ENCODE measurements at places on chromosomes 11 and 22.

DNA sequence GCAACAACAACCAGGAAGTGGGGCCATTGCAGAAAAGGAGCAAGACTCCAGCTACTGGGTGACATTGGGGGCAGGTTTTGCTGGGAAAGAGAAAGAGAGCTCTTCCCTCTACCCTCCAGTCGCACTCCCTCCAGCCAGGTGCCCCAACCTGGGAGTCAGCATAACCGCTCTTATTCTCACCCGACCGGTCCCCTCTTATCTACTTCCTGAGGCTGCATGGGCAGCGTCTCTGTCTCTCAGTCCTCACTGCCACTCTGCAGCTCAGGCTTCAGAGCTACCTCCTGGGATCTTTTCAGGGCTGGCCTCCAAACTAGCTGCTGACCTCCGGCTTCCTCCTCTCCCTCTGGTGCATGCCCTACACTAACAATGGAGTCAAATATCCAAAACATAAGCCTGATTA is 5.1 kb downstream of the ZNF70 start:
- no peak for DNase-seq

DNA sequence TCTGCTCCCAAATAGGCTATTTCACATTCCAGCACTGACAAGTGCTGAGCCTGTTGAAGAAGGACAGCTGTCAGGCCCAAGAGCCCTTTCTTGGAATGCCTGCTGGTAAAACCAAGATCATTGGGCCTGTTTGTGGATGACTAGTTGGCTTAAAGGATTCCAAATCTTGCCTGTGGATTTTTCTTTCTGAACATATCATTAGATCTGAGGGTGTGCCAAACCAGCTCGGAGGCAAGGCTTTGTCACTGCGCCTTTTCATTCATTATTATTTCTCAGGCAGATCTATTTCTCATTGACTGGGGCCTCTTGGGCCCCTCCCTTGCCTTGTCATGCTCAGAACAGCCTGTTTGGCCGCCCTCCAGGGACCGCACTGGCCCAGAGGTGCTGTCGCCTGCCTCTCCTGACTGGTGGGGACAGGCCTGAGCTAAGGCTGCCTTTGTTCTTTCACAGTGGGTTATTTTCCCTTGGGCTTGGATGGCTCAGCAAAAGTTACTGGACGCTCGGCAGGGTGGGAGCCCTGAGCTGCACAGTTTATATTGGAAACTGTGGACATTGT is 222.7 kb upstream of the SESN3 start:
- DNase-seq, result peak; percentile 63

DNA sequence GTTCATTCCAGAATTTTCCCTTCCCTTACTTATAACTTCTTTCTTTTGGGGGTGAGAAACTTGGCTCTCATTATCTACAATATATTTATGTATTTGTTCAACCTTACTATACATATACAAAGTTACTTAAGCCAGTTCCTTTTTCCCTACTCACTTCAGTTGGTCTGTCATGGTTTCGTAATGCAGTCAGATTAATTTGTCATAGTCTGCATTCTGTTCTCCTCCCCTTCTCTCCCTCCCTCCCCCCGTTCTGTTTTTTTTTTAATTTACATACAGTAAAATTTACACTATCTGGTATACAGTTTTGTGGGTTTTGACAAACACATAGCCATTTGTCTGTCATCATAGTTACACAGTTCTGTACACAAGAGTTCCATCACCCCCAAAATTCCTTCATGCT is 71.8 kb upstream of the ADORA2A start:
- DNase-seq, result no peak

GRCh38 chr11:111514216-111515031 is at the start of gene HOATZ:
TSS of gene HOATZ (plus strand) at chr11:111514778. CDS start at chr11:111514785, 7 bp downstream.
- DNase-seq, result no peak

DNA sequence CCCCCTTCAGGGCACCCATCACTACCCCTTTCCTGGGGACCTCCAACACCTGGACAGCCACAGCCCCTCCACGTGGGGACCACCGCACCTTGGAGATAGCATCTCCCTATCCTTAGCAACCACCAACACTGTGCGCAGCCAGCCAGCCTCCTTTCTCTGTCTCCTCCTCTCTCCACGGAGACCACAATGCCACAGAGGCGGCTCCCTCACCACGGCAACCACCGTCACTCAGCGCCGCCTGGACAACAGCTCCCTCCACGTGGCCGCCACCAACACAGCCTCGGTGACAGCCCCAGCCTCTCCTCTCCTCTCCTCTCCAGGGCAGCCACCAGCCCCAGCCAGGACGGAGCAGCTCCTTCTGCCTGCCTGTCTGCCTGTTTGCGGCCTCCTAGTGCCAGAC is 10.5 kb downstream of the ELFN2 start:
- no peak for DNase-seq

DNA sequence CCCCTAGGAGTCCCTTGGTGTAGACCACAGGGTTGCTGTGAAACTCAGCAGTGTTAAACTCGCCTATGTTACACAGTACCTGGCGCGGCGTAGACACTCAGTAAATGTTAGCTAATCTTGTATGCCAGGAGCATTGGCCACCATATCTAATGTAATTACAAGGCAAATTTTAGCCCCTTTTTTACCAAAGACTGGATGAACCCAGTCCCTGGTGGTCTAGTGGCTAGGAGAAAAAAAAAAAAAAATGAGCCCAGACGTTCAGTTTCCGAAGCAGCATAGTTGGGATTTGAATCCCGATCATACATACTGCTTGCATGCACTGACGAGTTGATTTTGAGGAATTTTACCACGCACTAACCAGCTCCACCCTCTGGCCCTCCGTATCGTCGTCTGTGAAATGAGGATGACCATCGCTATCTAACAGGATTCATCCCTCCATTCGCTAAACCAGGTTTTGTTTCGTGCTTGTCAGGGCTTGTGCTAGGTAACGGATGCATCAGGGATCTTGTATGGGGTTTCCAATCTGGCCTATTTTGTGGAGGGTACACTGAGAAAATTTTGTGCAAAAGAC is 688 bp downstream of the PTS start:
- DNase-seq, result no peak

DNA sequence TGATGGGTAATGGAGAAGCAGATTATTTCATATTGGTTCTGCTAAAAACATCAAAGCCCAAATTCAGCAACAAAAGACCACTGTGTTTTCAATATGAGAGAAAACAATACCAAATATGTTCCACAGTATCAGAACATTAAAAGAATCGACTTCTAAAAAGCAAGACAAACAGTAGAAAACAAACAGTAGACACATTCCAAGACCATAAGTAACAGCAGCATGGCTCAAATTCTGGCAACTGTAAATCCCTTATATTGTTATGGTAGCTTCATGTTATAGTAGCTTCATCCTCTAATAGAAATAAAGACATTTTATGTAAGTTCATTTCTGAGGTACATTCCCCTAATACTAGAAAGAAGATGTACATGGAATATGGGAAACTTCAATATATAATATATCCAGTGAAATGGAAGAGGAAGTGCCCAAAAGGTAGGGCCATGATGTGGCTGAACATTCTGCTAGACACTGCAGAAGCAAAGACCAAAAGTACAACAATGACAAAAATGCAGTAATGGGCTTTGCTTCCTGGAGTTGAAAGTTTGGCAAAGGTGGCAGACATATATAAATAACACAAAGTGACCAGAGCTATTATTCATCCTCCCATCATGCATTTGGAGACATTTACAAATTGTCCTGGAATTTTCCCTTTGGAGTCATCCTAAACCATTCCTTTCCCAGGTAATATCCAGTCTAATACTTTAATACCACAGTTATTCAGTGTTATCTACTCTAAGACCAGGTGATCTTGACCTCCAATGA is 299.9 kb downstream of the DCDC1 start:
- DNase-seq, result no peak

DNA sequence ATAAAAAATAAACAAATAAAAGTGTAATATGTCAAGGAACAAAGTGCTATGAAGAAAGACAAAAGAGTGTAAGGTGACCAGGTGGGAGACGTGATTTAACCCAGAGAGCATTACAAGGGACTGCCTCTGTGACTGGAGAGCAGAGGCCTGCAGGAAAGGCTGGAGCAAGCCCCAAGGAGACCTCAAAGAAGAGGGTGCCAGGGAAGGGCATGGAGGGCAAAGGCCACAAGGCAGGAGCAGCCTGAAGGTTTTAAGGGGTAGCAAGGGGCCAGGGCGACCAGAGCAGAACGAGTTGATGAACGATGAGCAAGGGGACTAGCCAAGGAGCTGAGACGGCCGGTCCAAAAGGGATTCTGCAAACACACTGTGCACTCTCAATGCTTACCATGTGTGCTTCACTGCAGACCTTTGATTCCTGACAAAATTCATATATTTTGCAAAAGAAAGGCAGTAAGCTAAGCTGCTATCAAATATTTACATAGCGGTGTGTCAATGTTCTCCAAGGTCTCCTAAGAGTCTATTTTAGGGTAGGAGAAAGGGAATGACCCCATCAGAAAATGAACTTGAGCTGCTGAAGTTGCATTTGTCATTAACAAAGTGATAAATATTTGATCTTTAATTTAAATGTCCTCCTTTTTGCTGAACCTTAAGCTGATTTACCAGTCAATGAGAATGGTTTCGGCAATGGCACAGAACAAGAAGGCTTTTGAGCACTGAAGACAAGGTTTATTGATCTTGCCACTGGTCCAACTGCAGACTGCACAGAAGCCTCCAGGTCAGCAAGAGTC is 50.5 kb downstream of the SMCO4 start:
- DNase-seq, result no peak

- no peak for DNase-seq
Observed at GRCh38 chr11:121767433-121767832, 314.7 kb upstream of the SORL1-AS1 start.

DNA sequence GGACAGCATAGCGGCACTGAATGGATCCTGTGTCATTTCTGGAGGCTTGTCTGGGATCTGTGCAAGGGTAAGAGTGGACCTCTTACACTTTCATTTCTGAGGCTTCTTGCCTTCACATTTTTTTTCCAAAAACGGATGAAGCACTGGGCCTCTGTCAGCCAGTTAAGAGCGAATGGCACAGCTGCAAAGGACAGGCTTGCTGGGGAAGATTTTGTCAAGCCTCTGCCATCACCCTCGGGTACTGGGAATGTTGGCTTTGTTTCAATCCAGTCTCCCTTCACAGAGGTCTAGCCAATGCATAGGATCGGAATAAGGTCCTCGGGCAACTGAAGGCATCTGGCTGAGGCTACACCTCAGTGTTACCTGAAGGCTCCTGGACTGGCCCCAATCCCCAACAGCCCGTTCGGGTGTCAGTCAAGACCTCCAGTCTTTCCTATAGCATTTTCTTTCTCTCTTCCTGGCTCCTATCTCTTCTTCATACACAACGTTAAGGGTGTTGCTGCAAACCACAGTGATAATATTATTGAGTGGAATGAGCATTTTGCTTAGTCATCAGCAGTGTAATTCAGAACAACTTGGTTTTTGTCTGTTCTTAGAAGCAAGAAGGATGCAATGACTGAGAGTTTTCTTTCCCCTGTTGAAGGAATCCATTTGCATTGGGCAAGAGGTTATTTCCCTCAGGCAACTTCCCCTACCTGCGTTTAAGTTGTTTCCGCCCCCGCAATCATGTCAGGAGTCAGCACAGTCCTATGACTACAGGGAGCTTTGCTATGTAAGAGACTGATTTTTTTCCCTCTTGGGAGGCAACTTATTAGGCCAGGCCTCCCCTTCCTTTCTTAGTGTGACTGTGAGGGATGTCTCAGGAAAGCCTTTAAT is 22.8 kb downstream of the NPAT start:
- DNase-seq, result no peak

DNA sequence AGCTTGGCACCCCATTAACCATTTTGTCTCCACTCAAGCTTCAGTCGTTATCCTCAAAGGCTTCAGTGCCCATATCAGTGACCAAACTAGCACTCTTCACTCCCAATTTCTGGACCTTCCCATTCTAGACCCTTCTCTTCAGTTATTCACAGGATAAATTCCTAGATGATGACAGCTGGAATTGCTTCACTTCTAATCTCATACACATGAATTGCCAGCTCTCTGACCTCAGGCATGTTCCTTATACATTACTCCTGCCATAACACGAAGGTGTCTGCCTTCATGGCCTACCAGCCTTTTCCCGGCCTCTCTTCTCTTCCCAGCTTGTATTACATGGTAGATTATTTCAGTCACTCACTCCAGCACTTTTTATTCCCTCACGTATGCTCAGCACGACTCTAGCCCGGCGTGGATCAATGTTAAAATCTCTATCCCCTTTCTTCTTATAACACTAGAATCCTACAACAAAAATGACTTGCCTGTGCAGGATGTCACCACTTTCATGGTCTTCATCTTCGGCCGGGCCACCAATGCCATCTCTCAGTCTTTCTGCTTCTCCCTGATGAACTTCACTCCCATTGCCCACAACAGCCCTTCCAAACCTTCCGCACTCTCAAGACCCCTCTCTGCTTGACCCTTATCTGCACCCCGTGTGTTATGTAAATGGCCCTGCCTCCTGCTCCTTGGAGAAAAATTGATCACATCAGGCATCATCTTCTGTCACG is 36.9 kb downstream of the EIF3F start:
- no peak for DNase-seq

DNA sequence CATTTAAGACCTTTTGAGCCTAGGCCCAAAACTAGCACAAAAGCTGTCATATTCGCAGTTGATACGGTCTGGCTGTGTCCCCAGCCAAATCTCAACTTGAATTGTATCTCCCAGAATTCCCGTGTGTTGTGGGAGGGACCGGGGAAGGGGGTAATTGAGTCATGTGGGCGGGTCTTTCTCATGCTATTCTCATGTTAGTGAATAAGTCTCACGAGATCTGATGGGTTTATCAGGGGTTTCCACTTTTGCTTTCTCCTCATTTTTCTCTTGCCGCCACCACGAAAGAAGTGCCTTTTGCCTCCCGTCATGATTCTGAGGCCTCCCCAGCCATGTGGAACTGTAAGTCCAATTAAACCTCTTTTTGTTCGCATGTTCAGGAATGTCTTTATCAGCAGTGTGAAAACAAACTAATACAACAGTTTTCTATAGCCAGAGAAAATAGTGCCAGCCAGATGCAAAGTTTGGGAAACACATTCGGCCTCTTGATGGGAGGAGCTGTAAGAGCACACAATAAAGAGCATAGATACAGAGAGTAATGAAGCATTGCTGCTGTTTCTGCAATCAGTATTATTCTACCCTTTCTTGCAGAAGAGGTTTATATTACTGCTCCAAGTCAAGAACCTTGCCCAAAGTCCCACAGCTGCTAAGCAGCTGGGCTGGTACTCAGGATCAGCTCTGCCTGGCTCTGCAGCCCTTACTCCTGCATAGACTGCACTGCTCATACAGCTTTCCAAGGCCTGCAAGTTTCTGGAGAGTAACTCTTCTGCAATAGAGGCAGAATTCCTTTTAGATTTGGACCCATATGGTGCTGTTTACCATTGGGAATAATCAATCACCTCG is 2.0 kb upstream of the ZNF195 start:
- DNase-seq, result no peak

DNA sequence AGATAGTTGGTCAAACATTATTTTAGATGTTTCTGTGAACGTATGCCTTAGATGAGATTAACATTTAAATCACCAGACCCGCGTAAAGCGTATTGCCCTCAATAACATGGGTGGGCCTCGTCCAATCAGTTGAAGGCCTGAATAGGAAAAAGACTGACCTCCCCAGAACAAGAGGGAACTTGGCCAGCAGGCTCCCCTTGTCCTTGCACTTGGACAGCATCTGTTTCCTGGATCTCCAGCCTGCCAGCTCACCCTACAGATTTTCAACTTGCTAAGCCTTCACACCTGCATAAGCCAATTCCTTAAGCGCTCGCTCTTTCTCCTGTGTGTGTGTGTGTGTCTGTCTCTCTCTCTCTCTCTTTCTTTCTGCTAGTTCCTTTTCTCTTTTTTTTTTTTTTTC is 8.2 kb downstream of the TOM1 start:
- no peak for DNase-seq

Measured in C1 segment of cervical spinal cord (tissue), 14 donors.